KBM-7 (cell line): ENCODE measurements at places on chromosomes 6 and 20.

DNA sequence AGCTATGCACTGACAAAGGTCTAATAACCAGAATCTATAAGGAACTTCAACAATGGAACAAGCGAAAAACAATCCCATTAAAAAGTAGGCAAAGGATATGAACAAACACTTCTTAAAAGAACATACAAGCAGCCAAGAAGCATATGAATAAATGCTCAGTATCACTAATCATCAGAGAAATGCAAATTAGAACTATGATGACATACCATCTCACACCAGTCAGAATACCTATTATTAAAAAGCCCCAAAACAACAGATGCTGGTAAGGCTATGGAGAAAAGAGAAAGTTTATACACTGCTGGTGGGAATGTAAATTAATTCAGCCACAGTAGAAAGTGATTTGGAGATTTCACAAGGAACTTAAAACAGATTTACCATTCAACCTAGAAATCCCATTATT is 211.8 kb downstream of the EDN1 start:
- DNase-seq, result no peak

DNA sequence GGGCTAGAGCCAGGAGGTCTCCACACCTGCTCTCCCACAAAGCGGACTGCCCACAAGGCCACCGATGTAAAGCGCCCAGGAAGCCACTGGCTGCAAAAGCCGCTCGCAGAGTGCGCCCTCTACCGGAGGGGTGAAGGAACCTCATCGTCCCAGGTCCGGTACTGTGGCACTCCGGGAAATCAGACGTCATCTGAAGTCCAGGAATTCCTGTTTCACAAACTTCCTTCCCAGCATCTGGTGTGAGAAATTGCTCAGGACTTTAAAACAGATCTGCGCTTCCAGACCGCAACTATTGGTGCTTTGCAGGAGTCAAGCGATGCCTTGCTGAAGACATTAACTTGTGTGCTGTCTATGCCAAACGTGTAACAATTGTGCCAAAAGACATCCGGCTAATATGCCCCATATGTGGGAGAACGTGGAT is 115.1 kb upstream of the ARID1B start:
- no peak for DNase-seq

DNA sequence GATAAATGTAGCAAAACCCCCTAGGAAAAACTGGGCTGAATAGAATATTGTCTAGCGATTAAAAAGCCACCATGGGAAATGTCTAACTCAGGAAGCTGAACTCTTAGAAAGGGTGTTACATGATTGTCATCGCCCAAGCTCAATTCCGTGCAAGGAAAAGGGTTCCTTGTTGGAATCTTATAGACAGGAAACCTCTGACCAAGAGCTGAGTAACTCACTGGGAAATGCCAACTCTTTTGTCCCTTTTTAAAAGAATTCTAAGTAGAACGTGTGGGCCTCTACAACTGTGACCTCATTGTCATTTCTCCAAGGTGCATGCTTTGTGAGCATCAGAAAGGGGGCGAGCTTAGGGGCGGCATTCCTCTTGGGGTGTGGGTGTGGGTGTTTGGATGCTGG is 88.1 kb downstream of the SYNJ2 start:
- DNase-seq, result no peak

DNA sequence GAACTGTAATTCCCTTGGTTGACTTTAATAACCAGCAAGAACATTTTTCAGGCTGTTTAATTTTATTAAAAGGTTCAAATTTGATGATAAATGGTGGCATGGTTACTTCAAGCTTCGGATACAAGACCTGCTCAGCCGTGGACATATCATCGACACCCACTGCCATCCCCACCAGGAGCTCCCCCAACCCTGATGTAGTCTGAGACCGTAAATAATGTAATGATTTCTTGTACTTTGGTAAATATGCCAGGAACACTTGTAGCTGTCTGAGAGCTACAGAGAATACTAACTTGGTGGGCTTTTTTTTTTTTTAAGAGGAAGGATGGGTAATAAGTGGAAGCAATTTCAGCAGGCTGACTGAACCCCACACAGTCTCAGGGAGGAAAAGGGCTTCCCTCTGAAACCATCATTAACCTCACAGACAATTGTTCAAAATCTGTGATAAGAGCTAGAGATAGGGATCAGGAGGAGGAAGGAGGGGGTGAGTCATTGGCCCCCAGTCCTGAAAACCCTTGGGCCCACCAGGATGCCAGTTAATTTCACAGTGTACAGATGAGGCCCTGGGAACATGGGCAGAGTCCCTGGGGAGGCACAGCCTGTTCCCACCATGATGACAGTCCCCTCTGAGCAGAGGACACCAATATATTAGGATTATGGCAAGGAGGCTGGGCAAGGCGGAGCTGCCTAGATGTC is 56.0 kb downstream of the APCDD1L start:
- DNase-seq, result no peak

DNA sequence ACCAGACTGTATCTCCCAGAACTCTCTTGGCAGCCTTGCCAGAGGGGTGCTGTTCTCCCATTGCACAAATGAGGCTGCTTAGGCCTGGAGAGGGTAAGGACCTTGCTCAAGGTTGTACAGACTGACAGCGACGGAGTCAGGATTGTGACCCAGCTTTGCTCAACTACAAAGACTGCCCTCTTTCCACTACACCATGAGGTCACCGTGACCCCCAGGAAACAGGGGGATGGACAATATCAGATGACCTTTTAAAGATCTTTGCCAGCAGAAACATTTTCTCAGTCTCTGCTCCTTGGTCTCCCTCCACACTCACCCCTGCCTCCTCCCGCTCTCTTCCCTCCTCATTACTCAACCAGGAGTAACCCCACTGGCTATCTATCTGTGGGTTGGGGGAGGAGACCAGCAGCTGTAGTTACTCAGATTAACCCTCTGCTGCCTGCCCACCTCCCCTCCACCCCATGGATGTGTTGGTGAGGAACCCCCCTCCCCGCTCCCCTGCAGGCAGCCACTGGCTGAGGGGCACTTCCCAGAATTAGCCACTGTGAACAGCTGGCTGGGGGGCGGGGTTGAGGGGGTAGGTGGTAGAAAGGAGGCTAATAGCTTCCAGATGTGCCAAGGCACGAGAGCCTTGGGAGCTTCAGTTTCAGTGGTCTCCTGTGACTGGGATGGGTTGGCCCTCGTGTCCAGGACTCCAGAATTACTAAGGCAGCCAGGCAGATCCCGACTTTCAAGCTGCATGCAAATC is 26.9 kb upstream of the MRPS18A start:
- peak; percentile 39 for DNase-seq

DNA sequence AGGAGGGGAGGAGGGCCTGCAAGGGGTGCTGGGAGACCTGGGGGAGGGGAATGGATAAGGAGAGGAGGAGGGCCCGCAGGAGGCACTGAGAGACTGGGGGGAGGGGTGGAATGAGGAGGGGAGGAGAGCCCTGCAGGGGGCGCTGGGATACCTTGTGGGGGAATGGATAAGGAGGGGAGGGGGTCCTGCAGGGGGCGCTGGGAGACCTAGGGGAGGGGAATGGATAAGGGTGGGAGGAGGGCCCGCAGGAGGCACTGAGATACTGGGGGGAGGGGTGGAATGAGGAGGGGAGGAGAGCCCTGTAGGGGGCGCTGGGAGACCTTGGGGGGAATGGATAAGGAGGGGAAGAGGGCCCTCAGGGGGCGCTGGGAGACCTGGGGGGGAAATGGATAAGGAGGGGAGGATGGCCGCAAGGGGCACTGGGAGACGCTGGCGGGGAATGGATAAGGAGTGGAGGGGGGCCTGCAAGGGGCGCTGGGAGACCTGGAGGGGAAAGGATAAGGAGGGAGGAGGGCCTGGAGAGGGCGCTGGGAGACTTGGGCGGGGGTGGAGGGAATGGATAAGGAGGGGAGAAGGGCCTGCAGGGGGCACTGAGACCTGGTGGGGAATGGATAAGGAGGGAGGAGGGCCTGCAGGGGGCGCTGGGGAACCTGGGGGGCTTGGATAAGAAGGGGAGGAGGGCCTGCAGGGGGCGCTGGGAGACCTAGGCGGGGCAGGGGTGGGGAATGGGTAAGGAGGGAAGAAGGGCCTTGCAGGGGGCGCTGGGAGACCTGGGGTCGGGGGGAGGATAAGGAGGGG is 1.3 kb upstream of the CTCFL start:
- peak; percentile 10 for DNase-seq

GRCh38 chr20:53660078-53660909 is 66.7 kb upstream of the ZNF217 start:
- DNase-seq, result no peak

GRCh38 chr6:46052479-46052878 is 36.8 kb upstream of the CLIC5 start:
- DNase-seq, result no peak

DNA sequence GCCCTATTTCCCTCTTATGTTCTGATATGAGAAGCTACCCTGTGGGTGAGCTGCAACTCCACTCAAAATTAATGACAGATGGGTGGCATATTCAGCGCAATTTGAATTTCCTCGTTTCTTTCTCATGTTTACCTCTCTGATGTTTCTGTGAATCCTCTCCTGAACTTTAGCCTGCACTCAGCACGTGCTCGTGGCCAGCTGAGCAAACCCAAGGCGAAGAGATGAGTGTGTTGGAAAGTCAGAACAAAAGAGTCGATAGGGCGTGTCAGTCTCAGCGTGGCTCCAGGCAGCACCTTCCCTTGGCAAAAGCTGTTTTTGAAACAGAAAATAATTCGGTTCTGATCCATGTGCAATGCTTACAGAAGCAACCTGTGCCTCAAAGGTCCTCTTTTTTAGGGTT is 226.1 kb upstream of the GMDS start:
- DNase-seq, result no peak

DNA sequence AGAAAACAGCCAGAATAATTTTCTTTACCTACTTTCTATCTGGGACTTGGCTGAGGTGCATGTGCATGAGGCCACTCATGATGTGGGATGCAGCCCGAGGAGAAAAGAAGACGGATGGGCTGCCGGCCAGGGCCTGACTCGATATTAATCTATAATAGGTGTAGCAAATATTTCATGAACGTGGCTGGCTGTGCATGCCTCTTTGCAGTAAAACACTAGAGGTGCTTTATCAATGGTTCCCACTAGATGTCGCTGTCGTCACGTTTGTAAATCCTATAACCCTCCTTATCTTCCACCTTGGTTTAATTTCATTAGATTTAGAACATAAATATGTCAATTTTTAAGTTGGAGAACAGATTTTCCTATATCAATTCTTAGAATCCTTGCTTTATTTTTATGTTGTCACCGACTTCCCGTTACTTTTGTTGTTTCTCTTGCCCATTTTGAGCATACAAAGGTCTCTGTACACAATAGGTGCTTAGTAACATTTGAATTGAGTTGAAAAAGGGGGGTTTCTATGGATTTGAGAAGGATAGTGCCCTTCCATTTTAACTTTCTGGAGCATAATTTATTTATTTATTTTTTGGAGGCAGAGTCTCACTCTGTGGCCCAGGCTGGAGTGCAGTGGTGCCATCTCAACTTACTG is 19.6 kb upstream of the FERMT1 start:
- DNase-seq, result peak; percentile 65

- DNase-seq, result no peak
Observed at GRCh38 chr6:136792095-136792409, 225 bp downstream of the MAP3K5 start.

GRCh38 chr20:37984018-37984785 is 49.1 kb downstream of the TTI1 start:
- DNase-seq, result no peak

DNA sequence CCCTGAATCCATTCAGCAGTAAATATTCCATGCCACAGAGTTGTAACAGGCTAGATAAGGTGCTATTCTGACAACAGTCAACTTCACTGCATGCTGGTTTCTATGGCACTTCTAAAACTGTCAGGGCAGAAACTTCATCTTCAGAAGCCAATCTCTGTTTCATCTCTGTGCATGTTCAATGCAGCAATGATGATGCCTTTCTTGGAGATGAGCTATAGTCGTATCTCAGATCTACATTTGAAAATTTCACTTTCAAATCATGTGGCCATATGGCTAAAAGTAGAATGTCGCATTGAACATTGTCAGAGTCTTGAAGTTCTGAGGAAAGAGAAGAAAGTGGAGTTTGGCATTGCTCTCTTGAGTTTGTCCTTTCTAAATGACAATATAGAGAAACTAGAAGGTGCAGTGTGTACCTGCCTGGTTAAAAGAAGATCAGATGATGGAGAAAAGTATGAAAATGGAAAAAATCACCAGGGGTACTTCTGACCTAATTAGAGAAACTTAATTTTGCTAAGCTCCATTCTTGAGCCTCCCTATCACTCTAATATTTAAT is 49.0 kb upstream of the VSTM2L start:
- DNase-seq, result no peak

DNA sequence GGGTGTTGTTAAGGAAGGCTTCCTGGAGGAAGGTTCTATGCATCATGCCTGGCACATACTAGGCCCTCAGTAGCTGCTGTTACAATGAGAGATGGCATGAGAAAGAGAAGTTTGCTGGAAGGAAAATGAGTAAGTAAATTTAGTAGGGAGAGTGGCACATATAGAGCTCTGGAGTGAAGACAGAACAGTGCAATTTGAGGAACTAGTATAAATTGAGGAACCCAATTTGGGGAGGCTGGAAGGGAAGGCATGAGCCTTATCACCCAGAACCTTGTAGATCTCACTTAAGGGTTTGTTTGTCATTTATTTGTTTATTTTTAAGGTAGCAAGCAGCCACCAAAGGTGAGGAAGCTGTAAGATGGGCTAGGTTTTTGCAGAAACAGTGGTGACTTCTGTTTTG is 87.1 kb upstream of the SCGN start:
- DNase-seq, result peak; percentile 56

DNA sequence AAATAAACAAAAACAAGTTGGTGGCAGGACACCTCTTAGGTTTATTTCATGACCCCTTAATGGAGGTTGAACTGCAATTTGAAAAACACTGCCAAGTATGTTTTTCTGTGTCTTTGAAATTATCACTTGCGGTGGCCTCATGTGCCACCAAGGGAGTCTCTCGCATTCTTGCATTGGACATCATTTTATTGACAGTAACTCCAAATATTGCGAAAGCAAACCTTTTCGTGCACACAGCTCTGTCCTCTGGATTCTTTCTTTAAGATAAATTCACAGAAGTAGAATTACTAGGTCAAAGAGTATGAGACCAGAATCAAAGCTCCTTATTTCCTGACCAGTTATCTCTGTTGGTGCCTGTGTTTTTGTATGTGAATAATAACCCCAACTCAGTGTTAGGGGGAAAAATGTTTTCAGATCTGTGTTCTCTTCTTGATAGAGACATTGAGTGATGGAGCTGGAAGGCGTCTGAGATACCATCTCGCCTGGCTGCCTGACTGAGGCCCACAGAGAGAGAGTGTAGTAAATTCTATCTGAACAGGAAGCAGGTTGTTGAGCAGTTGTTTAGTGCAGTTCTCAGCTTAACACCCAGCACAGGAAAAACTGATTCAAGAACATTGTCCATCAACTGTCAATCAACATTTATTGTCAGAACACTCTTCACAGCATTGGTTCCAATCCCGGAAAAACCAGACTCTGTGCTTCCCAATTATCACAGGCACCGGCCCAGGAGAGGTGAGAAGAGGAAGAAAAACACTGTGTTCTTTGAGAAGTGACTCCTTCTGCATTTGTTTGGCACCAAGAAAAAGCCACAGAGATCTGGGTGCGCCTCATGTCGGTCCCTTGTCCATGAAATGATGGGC is 2.2 kb upstream of the CCDC167 start:
- DNase-seq, result peak; percentile 45

- no peak for DNase-seq
Observed at GRCh38 chr20:64001607-64002011, 20.7 kb downstream of the PRPF6 start.
